ENCODE measurements at places on chromosomes 4 and X. TPM values are rescaled to one million over a fixed set of nuclear protein-coding genes. Genes with fewer than 3 reads are reported as not detected.

Gene BEX2
- total RNA-seq = 8.7 TPM

Gene SMARCA1
- total RNA-seq = 32.3 TPM

Gene UGT2B11
- 0.11 TPM for total RNA-seq

Gene SMIM10L2A
- 0.15 TPM for total RNA-seq

Gene GAGE12H
- not detected for total RNA-seq

Gene KLHL13
- 0.26 TPM for total RNA-seq

Gene DGKQ
- total RNA-seq = 4.8 TPM

Gene ZNF518B
- total RNA-seq = 2.7 TPM

Gene CENPVL3
- total RNA-seq = 0.08 TPM

Gene DUSP21
- total RNA-seq = not detected

Gene UBQLN2
- 22.4 TPM for total RNA-seq

Gene GAGE12J
- total RNA-seq = not detected

Gene CLNK
- total RNA-seq = not detected

Gene KIF4A
- 24.0 TPM for total RNA-seq

Gene MBNL3
- total RNA-seq = 0.07 TPM

Gene DAPP1
- not detected for total RNA-seq

Gene WDFY3
- total RNA-seq = 5.7 TPM

Gene AFP
- 3.2 TPM for total RNA-seq

Gene RPS6KA6
- total RNA-seq = 5.2 TPM
